ENCODE measurements at places on chromosomes 13 and 19.

DNA sequence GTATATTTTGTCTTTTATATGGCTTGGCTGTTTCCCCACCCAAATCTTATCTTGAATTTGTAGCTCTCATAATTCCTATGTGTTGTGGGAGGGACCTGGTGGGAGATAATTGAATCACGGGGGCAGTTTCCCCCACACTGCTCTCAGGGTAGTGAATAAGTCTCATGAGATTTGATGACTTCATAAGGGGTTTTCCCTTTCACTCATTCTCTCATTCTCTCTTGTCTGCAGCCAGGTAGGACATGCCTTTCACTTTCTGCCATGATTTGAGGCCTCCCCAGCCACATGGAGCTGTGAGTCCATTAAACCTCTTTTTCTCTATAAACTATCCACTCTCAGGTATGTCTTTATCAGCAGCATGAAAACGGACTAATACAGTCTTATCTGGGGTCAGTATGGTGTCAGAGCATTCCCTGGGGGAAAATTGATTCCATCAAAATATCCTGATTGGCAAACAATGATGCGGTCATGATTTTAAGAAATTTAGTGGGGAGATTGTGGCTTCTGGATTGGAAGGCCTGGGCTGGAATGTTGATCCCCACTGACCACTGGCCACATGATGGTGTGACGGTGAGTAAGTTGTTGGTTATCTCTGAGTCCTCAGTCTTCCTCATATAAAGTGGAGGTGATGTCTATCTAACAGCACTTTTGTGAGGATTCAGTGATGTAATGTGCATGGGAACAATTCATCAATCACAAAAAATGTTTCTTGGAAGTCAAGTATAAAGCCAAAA, 27.5 kb upstream of the ANKRD10 start:
- peak; percentile 18 for DNase-seq

GRCh38 chr13:108269601-108270328, at the start of gene TNFSF13B:
Gene TNFSF13B (plus strand): TSS chr13:108269718. CDS start chr13:108269896, 178 bp downstream.
- DNase-seq, result peak; percentile 31

DNA sequence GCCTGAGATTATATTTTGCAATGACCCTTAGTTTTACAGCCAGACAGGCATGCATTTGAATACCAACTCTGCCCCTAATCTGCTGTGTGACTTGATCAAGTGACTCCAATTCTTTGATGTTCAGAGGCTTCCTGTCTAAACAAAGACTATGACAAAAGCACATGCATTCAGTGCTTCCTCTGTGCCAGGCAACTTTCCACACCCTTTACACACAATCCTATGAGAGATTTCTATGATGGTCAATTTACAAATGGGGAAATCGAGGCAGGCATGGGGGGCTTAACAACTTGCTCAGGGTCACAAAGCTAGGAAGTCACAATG, 3.7 kb upstream of the LYPD3 start:
- no peak for DNase-seq

- DNase-seq, result no peak
Observed at GRCh38 chr19:49565261-49565660, 15.1 kb downstream of the NOSIP start.

DNA sequence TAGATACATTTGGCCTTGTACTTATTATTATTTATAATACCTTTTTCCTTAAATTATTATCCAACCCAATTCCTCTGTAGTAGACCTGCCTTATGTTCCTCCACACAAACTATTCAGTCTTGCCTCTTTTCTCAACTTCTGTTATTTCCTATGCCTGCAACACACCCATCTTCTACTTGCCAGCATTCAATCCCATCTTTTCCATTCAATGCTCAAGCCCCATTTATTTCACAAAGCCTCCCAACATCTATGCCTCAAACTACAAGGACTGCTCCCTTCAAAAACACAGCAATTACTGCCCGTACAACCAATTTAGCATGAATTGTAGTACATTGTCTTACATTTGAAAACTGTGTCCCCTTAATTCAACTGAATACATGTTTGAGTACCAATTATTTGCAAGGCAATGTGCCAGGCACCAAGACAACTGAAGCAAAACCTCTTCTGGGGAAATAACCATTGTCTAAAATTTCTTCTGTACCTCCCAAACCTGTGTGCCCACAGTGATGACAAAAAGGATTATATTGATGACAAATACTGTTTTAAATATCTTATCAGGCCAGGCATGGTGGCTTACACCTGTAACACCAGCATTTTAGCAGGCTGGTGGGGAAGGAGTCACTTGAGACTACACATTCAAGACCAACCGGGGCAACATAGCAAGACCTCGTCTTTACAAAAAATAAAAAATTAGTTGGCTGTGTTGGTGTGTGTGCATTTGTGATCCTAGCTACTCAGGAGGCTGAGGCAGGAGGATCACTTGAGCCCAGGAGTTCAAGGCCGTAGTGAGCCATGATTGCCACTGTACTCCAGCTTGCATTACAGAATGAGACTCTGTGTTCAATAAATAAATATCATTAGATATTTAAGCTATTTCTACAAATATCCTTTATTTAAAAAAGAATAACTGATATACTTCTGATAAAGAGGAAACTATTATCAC, 35.1 kb downstream of the ELF1 start:
- no peak for DNase-seq

GRCh38 chr13:55576389-55576788, 1564.3 kb upstream of the PRR20A start:
- no peak for DNase-seq

DNA sequence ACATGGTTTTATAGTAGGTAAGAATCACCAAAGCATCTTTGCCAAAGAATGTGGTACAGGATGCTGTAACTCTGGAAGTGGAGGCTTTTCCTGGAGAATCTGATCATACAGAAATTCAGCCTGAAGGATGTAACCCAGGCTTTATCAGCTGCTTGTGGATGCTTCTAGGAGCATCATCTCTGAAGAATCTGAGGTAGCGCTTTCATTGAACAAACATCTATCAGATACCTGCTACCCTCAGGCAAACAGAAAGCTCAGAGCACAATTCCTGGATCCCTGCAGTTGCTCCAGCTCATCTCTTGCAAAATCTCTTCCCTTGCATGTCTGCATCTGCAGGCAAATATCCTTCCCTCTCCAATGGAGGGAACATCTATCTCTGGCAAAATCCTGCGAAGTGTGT, 9.3 kb downstream of the FAM124A start:
- no peak for DNase-seq

DNA sequence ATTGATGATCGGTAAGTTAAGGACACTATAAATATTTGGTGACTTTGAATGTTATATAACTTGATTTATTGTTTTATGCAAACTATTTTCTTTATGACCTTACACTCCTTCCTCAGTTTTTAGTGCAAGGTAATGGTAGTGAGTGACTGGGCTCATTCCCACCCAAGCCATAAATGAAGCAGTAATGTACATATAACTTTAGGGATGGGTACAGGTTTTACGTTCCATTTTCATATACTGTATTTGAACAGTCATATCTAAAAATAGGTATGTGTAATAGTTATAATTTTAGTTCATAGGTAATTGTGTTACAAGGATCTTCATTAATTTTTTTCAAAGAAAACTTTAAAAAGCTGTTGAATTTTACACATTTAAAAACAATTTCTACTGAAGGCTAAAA, 101.0 kb downstream of the PDS5B start:
- DNase-seq, result no peak

- DNase-seq, result no peak
Observed at GRCh38 chr13:36251526-36251925, 37.2 kb upstream of the SOHLH2 start.

- no peak for DNase-seq
Observed at GRCh38 chr19:10193790-10194499, 808 bp downstream of the DNMT1 start.

DNA sequence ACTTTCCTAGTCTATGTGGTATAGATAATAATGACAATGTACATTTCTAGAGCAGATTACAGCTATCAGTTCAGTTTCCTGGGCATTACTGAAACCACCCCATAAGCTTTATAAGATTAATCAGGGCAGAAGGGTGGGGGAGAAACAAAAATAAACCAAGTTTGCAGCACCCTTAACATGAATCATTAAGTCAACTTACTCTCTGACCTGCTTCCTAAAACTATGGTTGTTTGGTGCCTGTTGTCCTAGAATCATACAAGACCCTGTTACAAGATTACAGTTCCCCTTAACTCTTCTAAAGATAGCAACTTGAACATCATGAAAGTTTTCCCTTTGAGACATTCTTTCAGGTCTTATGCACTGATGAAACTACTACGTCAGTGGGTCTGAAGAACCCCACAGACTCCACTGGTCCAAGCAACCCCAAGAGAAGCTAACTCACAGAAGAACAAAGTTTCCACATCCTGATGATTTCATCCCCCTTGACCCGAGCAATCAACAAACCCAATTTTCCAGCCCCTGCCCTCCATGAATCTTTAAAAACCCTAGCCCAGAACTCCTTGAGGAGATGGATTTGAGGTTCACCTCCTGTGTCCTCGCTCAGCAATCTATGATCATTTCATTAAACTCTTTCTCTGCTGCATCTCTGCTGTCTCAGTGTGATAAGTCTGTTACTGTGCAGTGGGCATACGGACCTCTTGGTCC, 336.5 kb downstream of the FOXO1 start:
- no peak for DNase-seq

DNA sequence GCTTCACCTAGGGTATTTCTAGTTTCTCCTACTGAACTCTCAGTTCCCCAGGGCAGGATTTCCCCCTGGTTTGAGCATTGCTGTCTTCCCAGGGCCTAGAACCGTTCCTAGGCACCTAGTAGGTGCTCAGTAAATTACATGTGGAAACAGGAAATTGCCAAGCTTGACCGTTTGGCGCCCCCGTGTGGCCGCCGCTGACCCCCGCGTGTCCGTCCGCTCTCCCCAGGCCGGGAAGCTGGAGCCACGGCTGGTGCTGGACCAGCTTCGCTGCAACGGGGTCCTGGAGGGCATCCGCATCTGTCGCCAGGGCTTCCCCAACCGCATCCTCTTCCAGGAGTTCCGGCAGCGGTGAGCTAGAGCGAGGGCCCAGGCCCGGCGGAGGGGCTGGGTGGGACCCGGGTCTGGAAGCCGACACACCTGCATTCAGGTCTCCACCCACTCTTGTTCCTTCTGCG, 55.5 kb downstream of the MYH14 start:
- DNase-seq, result peak; percentile 21

GRCh38 chr19:3743486-3743885, 18.0 kb downstream of the APBA3 start:
- DNase-seq, result no peak

DNA sequence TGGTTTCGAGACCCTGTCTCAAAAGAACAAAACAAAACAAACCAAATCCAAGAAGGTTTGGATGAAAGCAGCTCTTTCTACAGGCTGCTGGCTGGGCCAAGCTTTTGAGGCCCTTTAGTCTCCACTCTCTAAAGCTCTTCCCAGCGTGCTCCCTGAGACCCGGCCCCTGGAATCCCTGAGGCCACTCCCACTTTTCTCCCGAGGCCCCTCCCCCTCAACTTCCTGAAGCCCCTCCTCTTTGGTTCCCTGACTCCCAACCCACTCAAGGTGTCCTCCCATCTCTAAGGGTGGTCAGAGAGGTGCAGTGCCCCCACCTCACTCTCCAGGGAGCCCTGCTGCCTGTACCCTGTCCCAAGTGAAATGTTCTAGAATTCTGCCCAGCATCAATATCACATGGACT, 10.6 kb downstream of the ERICH6B start:
- no peak for DNase-seq

GRCh38 chr19:11881151-11881800, 6.3 kb upstream of the ZNF69 start:
- DNase-seq, result peak; percentile 34

DNA sequence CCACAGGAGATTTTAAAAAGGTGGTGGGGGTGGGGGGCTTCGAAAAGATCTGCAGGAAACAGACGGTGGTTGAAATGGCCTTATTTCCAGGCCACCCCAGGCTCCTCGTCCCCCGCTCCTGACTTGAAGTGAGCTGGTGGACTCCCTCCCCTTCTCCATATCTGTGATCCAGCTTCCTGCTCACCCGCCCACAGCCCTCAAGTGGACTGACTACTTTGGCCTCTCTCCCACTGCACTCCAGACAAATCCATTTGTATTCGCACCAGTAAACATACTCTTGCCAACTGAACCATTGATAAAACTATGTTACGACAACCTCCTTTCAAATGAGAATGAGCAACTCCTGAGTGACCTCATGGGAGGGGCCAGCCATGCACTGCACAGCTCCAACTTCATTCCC, 259.5 kb downstream of the COL4A1 start:
- no peak for DNase-seq

DNA sequence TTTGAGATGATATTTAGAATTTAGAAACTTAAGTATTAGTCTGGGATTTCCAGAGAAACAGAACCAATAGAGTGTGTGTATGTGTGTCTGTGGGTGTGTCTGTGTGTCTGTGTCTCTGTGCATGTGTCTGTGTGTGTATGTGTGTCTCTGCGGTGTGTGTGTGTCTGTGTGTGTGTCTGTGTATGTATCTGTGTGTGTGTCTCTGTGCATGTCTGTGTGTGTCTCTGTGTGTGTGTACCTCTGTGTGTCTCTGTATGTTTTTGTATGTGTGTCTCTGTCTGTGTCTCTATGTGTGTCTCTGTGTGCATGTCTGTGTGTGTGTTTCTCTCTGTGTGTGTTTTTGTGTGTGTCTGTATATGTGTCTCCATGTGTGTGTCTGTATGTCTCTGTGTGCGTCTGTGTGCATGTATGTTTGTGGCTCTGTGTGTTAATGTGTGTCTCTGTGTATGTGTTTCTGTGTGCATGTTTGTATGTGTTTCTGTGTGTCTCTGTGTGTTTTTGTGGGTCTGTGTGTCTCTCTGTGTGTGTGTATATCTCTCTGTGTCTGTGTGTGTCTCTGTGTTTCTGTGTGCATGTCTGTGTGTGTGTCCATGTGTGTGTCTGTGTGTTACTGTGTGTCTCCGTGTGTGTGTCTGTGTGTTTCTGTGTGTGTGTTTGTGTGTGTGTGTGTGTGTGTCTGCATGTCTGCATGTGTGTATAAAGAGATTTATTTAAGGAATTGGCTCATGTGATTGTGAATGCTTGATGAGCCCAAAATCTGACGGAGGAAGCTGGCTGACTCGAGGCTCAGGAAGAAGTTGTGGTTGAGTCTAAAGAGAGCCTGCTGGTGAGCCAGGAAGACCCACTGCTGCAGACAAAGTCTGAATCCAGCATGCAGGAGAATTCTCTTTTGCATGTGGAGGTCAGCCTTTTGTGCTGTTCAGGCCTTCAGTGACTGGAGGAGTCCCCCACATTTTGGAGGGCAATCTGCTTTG, 22.2 kb downstream of the GPR42 start:
- no peak for DNase-seq

DNA sequence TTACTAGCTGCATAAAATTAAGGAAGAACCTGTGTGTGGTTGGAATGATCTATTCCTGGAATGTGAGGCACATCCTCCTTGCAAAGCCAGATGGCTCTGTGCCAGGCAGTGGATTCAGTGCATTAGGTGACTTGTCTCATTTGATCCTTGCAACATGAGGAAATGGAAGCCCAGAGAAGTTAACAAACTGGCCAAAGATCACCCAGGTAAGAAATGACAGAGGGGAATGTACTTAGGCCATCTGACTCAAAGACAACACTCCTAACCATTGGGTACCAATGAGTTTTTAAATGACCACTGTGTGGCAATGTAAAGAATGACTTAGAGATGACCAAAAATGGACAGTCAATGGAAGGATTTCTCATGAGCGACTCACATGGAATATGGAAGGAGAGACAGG, 114.2 kb upstream of the RXFP2 start:
- no peak for DNase-seq

GRCh38 chr13:46071590-46072249, 19.2 kb upstream of the ZC3H13 start:
- no peak for DNase-seq

All from activated T-cell treated with anti-CD3 and anti-CD28 coated beads for 48 hours (primary cell).